ENCODE measurements at places on chromosomes 11 and 22.

DNA sequence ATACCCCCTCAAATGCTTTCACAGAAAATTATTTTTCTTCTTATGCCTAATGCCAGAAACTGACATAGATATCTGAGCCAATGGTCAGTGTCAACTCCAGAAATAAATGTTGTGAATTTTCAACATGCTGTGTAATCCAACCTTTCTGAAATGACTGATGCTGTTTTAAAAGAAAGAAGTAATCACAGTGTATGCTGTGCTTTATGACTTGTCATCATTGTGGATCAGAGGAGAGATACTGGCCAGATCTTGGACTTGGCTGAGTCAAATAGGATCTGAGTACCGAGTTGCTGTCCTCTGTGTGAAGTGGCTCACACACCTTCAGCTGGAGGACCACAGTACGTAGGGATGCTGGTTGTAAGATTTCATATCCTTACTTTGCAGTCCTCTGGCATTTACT lies 89.9 kb upstream of the ARHGAP20 start:
- no peak for DNase-seq

DNA sequence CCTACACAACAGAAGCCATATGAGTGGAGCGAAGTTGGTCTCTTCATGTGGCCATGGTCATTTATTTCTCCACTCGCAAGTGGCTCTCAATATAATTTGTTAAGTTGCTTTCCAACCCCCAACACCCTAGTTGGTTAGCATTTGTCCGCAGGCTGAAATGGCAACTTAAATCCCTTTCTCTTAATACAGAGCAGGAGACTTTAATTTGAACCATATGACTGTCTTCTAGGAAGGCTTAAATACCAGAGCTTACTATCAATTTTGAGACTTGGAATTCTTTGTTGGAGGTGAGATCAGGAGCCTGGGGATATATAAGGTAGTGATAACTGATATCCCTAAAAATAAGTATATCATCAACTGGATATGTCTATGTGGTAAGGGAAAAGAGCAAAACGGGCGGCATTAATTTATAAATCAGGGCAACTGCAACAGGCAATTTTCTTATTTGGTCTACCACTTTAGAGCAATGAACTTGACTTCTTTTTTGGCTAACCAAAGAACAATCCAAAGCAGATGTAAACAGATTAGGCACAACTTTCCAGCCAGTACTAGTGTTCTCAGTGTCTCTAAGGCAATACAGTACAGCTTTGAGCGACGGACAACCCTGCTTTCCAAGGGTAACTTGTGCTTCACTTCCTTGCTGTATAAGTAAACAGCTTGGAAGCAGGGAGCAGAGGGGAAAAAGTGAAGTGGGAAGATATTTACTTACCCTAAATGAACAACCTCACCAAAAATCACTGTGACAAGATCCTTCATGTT lies 74.7 kb upstream of the APOA1 start:
- no peak for DNase-seq

GRCh38 chr11:17786824-17787525 lies 52.4 kb downstream of the KCNC1 start:
- no peak for DNase-seq

DNA sequence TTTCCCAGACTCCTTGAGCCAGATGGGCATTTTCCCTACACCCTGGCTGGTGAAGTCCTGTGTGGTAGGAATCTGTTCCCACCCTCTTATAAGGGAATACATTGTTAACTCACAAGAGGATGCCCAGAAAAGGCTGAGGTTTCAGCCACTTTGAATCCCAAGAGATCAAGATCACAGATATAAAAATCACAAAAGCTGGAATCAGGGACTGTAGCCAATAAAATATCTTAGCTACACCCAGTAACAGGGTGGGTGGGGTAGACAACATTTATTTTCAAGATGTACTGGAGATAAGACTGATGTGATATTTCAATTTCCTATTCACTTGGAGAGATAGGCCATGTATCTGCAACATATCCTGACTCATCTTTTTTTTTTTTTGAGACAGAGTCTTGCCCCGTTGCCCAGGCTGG lies 50.3 kb downstream of the COPB1 start:
- no peak for DNase-seq

- DNase-seq, result no peak
Measured at GRCh38 chr22:27561286-27561904, 240.2 kb downstream of the MN1 start.

- DNase-seq, result no peak
Measured at GRCh38 chr22:24009227-24010017, 1.7 kb upstream of the CABIN1 start.

- DNase-seq, result no peak
Measured at GRCh38 chr11:125675196-125675595, 5.5 kb downstream of the ACRV1 start.

- no peak for DNase-seq
Measured at GRCh38 chr11:67581469-67581868, 2.1 kb upstream of the GSTP1 start.

- DNase-seq, result peak; percentile 99
Measured at GRCh38 chr11:62621567-62622470, at the start of gene B3GAT3. B3GAT3 (minus strand) TSS chr11:62621986; CDS start chr11:62621947, 39 bp downstream.

GRCh38 chr22:20004464-20004863 lies 12.2 kb downstream of the ARVCF start:
- no peak for DNase-seq

DNA sequence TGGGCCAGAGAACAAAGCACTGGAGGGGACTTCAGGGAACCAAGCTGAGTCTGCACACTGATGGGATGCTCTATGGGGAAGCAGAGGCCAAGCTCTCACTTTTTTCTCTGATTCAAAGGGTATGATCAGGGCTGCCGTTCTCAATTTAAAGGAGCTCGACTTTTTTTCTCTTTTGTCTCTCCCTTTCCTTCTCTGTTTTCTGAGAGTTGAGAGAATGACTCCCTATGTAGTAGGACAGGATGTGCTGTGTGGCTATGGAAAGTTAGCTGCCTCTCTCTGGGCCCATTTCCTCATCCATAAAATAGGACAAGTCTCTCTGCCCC lies 7.9 kb downstream of the ADORA2A start:
- no peak for DNase-seq
